Omental fat pad (tissue), 4 donors: ENCODE measurements at places on chromosomes 13 and 19.
A peak's percentile ranks its signal among the peaks of the same experiment; 100 is the strongest.

- DNase-seq: no peak
These were observed 14.6 kb downstream of the ZNF254 start for GRCh38 chr19:24101459-24102115.

GRCh38 chr19:35144600-35145436 is 1.8 kb downstream of the FXYD7 start:
- no peak for DNase-seq

DNA sequence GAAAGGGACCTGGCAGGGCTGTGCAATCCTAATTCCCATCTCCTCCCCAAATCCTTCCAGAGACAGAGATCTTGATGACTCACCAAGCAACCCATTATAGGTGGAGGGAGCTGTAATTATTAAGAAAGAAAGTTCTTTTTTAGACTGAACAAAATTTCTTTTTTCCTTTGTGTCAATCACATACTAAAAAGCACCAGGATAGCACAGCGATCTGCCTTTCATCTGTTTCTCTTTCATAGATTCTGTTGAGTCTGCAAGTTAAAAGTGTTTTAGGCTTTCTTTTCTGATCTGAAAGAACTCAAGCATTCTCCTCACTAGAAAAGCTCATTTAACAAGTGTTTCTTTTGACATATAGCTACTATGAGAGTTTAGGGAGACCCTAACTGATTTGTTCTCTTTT is 222.8 kb downstream of the DCT start:
- DNase-seq: no peak

- DNase-seq: no peak
These were observed 30.9 kb downstream of the SHISA2 start for GRCh38 chr13:26020891-26021290.

DNA sequence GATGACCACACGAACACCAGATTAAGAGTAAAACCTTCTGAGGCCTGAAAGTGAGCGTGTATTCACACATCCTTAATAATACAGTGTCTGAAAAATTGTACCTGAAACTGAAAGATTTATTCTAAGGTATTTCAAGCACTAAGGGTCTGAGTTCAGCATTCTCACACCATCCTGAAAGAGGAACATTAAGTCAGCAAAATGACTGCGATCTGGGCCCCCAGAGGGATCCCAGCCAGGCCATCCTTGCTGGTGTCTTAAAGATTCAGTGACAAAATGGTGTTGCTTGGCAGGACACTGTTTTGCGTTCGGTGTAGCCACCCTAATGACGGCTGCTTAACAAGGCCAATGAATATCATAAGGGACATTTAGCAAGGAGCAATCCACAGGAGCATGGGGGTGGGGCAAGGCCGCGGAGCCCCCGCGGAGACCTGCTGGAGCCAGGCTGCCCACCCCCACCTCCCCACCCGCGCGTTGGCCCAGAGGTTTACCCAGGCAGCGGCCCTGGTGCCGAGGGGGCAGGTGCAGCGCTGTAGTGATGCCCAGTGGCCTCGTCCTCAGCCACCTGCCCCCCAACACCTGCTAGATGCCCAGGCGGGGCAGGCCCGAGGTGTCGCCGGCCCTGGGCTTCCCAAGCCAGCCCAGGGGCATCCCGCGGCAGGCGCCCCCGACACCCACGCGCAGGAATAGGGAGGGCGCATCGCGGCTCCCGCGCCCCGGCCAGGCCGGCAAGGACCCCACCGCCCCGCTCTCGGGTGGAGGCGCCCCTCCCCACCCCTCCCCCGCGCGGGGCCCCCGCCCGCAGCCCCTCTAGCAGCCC is 742 bp downstream of the NALCN start:
- no peak for DNase-seq

DNA sequence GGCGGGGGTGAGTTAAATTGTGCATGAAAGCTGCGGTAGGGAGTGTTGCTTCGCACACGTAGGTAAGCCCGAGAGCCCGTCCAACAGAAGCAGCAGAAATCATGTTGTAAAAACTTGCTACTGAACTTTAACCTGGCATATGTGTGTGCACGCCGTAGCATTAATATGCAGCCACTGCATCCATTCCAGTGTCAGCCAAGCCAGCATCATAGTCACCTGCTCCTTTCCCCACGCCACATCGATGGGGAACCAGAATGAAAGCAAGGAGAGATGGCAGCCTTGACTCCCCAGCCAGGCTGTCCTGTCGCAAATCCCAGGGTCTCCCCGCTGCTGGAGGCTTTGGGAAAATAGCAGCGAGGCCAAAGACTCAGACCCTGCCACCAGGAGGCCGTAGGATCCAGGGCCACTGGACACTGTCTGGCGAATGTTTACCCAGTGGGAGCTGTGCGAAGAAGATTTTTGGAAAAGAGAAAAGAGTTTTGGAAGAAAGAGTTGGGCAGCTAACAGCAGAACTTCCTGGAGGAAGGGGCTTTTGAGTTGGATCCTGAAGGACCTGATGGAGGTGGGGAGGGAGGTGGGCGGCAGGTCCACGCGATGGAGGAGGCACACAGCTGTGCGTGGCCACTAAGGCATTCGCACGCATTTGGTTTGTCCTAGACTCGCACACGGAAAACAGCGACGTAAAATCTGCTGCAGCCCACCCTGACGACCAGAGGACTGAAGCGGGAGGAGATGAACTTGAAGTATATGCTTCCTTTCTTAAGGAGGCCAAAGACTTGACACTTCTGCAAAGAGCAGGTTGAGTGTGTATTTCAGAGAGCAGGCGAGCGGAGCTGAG is 48.7 kb upstream of the RANBP3 start:
- no peak for DNase-seq

- DNase-seq: peak; percentile 75
These were observed at the start of gene PLA2G4C for GRCh38 chr19:48110350-48110966. Gene PLA2G4C (minus strand): TSS chr19:48110817. CDS start chr19:48106529, 4,288 bp downstream.

- DNase-seq: no peak
These were observed 14.8 kb upstream of the CALM3 start for GRCh38 chr19:46586294-46586693.

- DNase-seq: no peak
These were observed 64.2 kb upstream of the UQCRFS1 start for GRCh38 chr19:29277102-29277501.

- no peak for DNase-seq
These were observed 19.4 kb downstream of the ELAVL3 start for GRCh38 chr19:11461453-11461852.

DNA sequence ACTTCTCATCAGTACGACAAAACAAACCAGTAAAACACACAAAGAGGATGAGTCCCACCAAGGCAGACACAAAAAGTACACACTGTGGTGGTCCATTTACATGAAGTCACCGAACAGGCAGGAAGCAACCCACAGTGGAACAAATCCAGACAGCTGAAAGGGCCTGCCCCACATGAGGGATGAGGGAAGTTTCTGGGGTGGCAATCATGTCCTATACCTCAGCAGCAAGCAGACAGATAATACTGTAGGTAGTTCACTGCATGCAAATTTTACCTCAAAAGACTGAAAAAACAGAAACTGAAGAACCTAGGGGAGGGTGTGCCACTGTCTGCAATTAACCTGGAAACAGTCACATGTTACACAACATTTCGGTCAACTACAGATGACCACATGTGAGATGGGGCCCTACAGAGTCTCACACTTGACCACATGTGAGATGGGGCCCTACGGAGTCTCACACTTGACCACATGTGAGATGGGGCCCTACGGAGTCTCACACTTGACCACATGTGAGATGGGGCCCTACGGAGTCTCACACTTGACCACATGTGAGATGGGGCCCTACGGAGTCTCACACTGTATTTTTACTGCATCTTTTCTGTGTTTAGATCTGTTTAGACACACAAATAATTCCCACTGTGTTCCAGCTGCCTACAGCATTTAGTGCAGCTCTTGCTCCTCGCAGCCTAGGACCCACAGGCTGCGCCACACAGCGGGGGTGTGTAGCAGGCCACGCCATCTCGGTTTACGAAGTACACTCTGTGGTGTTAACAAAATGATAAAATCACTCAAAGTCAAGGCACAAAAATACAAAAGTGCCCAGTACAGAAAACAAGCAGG is 22.2 kb downstream of the PCID2 start:
- no peak for DNase-seq

DNA sequence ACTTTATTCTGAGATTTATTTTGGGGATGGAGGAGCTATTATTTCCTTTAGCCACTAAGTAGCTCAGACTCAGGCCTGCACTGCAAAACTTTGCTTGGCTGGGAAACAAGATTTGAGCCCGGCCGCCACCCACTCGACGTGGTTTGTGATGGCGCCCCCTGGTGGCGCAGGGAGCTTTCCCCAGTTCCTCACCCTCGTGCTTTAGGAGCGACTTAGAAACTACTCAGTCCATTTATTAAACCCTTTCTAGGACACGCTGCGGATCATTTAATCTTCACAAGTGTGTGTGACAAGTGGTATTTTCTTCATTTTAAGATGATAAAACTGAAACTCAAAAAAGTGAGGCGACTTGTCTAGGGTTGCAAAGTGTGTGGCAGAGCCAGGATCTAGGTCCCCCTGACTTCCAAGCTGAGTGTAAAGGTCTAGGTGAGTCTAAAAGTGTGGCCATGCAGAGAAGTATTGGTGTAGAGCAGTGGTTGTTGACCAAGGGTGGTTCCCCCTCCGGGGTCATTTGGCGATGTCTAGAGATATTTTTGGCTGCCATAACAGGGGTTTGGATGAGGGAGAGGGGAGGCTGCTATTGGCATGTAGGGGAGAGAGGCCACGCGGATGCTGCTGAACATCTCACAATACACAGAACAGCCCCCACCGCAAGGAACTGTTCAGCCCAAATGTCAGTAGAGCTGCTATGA is 2.2 kb downstream of the CXCL17 start:
- no peak for DNase-seq
